GM06990 (cell line): ENCODE measurements at places on chromosomes 5 and 9.

- DNase-seq: no peak
Observed at GRCh38 chr5:78798673-78799029, 150.1 kb upstream of the LHFPL2 start.

DNA sequence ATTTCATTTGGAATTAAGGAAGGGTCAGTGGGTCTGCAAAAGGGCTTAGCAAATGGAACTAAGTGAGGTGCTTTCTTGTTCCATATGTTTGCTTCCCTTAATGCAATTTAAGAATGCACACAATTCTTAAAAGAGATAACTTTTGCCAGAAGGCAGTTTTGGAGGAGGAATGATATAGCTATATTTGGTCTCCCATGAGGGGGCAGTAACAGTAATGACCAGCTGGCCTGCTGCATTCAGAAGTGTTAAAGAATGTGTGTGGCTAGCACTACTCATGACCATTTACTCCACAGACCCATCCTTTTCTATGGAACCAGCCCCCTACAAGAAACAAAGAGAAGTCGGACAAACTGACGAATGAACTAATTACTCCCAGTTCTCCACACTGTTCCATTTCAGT lies 638.9 kb downstream of the RAB3C start:
- DNase-seq: no peak

DNA sequence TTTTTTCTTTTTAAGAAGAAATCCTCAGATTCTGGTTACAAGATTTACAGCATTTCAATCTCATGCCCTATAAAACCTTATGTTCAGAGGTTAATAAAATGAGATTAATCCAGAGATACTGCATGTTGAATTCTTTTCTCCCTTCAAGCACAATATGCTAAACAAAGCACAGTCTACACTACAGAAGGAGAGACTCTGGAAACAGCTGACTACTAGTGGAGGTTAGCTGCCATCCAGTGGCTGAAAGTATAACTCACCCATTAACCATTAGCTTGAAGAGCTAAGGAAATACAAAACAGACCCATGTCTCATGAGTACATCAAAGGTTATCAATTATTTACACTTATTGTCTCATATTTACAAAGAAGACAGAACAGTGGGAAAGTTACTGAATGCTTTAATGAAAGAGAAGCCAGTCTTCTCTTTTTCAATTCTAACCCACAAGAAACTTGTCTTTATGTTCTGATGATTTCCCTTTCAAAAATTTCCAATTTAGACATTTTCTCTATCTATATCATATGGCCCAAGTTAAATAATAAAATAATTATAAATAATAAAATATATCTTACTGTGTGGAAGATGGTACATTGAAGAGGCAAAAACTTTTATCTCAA lies 12.7 kb upstream of the DNAH5 start:
- no peak for DNase-seq

DNA sequence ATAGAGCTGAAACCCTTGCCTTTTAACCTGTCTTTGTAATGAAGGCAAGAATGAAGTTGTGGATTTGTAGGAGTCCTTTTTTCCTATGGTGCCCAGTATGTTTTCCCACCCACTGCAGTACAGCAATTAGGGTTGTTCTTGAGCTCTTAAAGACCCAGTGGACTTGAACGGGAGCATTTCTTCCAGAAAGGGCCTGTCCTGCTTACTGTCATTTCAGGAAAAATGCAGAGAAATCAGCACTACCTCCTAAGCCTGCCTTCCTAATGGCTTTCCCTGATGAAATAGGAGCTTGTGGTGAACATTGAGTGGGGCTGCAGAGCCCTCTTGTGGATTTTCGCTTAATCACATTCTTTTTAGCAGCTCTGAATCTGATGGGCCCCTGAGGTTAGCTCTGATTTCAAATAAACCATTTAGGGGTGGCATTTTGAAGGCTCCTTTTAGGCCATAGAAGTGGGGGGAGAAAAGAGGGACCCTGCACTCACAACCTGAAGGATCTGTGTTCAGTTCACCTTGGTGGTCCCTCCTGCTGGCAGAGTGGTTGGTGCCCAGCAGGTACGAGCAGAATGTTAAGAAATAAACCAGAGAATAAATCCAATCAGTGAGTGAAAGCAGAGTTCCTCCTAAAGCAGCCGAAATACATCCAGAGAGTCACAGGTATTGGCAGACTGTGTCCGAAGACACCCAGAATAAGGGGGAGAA lies 188.0 kb upstream of the KLF9 start:
- no peak for DNase-seq

DNA sequence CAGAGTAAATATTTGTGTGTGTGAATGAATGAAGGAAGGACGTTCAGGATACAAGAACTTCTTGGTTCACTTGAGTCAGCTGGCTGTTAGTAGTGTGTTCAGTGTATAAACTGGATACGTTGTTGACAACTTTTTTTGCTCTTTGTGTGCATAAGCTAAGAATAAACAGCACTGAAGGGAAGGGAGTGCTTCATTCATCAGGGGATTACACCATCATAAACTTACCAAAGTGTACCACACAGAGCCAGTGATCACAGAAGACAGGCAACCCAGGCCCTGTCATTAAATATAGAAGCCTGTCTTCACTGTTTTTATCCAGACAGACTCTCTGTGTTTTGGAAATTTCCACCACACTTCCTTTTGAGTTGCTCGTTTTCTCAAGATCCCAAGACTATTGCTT lies 55.5 kb upstream of the MEF2C start:
- no peak for DNase-seq

DNA sequence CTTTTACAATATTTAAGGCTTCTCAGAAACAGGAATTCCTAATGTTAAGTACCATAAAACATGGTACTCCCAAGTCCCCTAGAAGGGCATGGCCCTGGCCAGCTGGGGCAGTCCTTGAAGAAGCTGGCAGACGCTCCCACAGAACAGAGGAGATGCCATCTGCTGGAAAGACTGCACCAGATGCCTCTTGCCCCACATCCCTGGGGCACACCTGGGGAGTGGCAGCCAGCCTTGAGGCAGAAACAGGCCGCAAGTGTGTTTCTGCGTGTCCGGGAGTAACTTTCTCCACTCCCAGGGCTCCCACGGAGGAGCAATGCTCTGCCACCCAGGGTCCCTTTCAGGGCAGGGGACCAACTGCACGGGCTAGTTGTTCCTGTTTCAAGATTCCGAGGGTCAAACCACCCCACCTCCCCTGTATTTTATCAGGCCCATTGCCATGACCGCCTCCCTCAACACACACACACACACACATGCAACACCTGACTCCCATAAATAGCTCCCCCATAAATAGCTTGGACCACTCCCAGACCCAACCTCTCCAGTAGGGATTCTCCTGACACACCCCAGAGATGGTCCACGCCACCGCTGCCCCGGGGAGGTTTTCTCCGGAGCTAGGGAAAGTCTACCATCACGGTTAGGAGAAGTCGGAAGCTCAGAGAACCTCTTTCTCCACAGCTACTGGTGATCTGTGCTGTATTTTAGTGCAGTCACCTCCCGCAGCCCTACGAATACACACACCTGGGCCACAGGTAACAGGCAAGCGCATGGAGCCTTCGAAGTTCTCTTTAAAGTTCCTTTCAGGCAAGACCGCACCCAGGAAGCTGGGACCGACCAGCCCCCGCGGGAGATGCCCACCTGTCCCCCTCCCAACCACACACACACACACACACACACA lies 1.5 kb downstream of the SPOCK1 start:
- peak; percentile 3 for DNase-seq

GRCh38 chr5:178580271-178580955 lies 9.8 kb downstream of the COL23A1 start:
- no peak for DNase-seq

- no peak for DNase-seq
Observed at GRCh38 chr9:131731644-131732043, 8.2 kb downstream of the RAPGEF1 start.

GRCh38 chr9:115412656-115413055 lies 294.7 kb upstream of the TNC start:
- no peak for DNase-seq

- DNase-seq: no peak
Observed at GRCh38 chr5:54889826-54890225, 95.6 kb downstream of the ESM1 start.

DNA sequence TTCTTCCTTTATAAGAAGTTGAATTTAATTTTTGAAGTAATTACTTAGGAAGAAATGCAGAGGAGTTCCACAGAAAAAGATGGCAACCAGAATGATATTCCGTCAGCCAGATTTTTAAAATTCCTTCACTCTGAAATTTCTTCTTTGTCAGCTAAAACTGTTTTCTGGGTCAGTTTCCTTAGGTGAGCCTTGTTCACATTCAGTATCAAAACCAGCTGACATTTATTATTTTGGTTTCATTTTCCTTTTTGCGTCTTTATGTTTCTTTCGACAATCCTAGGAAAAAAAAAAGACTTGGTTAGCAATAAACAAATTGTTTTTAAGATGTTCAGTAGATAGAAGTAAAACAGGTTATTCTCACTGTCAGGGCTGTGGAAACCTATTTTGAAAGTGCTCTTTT lies 4.1 kb upstream of the IARS1 start:
- DNase-seq: no peak

- no peak for DNase-seq
Observed at GRCh38 chr5:136615251-136616119, 250.1 kb upstream of the TRPC7 start.

DNA sequence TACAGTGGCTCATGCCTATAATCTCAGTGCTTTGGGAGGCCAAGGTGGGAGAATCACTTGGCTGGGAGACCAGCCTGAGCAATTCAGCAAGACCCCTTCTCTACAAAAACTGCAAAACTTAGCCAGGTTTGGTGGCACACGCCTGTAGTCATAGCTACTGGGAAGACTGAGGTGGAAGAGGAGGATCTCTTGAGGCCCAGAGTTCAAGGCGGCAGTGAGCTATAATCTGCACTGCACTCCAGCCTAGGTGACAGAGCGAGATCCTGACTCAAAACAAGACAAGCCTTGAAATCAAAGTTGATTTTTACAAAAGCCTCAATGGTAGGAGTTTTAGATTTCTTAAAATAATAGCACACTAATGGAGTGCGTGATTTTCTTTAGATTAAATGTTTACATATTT lies 14.6 kb downstream of the UBE2D2 start:
- no peak for DNase-seq
